Trophoblast cell (in vitro differentiated cells and primary cell): ENCODE measurements at places on chromosomes 1 and 21.

- H3K27ac ChIP-seq = no peak overlapping the region
- H3K27me3 ChIP-seq = no peaks in the 10 kb centered on the region
- no peak for DNase-seq
Measured at GRCh38 chr1:22309572-22309971, 142.1 kb upstream of the ZBTB40 start.

DNA sequence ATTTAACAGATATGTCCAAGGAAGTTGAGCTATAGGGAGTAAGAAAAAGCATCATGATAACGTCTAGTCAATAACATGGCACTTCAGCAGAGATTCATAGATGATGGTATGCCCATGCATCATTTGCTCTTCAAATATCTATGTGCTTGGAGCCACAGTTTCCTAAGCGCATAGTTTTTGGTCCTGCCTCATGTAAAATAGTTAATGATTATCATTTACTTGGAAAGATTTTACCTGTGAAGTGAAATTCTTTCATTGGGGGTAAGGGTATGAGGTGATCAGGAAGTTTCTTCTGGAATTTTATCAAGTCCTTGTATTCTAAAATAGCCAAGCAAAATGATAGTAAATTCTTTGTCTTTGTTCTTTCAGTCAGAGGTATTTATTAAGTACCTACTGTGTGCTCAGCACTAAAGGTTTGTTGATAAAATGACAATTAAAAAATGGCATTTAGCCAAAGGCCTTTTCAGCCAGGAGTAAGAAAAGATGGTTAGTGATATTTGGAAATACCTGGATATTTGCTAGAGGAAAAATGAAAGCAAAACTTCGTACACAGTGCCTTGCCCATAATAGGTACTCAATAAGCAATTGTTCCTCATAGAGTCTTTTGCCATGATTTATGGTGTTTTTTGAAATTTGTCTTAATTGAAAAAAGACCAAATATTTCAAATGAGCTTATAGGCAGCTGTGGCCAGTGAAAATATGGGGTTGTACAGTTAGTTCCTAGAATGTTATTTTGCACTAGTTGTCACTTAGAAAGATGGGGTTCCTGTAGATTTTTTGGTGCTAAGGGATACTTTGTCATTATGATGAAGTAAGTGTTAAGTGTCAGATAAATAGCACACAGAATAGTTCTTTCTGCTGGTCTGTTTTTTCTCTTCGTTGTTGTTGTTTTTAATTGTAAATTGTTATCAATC lies 13.1 kb downstream of the PDIK1L start:
- no peaks in the 10 kb centered on the region for H3K27me3 ChIP-seq
- no peak overlapping the region for H3K4me3 ChIP-seq
- no peak overlapping the region for H3K27ac ChIP-seq
- H3K4me1 ChIP-seq = no peaks in the 10 kb centered on the region
- no peaks in the 10 kb centered on the region for H3K36me3 ChIP-seq

GRCh38 chr21:42117967-42118780 lies 47.1 kb downstream of the UMODL1 start:
- no peaks in the 10 kb centered on the region for H3K36me3 ChIP-seq
- H3K27ac ChIP-seq = no peak overlapping the region
- DNase-seq = no peak
- no peaks in the 10 kb centered on the region for H3K27me3 ChIP-seq

GRCh38 chr1:224666913-224667312 lies 50.8 kb downstream of the CNIH3 start:
- no peaks in the 10 kb centered on the region for H3K36me3 ChIP-seq
- H3K4me3 ChIP-seq = no peak overlapping the region
- no peak overlapping the region for H3K27ac ChIP-seq
- no peak for DNase-seq
- no peaks in the 10 kb centered on the region for H3K4me1 ChIP-seq

DNA sequence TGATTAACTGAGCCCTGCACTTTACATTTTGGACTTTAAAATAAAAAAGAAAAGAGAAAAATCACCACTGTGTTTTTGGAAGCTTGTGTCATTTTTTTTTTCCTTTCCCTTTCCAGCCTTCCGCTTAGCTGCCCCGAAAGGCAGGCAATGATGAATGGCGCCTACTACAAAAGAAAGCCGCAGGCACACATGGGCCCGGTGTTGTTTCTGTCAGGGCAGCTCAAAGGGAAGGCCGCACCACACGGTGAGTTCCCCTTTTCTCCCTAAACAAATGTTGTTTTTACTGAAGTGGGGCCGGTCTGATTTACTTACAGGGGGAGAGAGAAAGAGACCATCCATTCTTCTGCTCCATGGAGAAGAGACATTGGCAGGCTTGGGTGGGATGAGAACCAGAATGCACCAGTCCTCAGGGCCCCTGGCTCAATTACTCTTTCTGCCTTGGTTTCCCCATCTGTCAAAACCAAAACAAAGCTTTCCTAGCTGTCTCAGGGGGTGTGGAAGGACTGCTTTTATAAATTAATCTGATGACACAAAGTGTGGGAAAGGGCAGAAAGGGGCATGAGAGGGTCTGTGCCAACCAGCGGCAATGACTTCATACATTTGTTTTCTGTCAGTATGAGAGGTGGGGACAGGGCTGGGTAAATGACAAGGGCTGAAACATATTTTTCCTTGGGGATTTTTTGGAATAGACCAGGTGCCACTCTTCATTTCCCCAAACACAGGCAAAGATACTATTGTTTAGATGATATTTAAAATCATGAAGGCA lies 91.4 kb upstream of the PLXNA2 start:
- no peaks in the 10 kb centered on the region for H3K27me3 ChIP-seq
- no peak for DNase-seq
- H3K4me1 ChIP-seq = no peaks in the 10 kb centered on the region
- H3K27ac ChIP-seq = no peak overlapping the region
- no peaks in the 10 kb centered on the region for H3K36me3 ChIP-seq
- H3K4me3 ChIP-seq = no peak overlapping the region

DNA sequence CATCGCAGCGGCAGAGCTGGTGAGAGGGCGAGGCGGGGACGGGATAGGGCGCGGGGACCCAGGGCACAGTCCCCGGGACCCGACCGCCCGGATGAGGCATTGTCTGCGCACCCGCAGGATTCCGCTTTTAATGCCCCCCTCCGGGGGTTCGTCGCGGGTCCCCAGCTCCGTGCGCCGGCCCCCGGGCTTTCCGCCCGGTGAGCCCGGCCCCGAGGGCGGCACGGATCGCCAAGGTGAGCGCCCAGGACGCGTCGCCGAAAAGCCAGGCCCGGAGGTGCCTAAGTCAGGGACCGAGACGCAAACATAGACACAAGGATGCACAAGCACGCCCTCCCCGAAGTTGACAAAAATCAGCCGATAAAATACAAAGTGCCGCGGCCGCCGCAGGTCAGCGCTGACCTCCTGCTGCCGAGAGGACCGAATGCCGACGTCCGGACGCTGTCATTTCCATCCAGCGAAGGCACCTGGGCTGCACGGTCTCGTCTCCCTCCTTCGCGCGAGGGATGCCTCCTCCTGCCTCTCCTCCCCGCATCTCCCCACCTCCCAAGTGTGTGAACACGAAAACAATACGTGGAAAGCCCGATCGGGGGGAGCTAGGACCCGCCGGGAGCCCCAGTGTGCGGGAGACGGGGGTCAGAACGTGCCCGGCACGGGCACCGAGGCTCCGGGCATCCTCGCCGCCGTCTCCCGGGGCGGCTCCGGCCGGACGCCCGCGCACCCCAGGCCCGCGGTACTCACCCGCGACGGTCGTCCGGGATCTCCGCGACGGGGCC lies 101.1 kb upstream of the SOD1 start:
- peak overlapping the region; percentile 86 for H3K4me3 ChIP-seq
- peak overlapping the region; percentile 23 for H3K27ac ChIP-seq
- H3K27me3 ChIP-seq = no peaks in the 10 kb centered on the region
- H3K4me1 ChIP-seq = peaks cover 23% of the 10 kb centered on the region
- no peaks in the 10 kb centered on the region for H3K36me3 ChIP-seq

DNA sequence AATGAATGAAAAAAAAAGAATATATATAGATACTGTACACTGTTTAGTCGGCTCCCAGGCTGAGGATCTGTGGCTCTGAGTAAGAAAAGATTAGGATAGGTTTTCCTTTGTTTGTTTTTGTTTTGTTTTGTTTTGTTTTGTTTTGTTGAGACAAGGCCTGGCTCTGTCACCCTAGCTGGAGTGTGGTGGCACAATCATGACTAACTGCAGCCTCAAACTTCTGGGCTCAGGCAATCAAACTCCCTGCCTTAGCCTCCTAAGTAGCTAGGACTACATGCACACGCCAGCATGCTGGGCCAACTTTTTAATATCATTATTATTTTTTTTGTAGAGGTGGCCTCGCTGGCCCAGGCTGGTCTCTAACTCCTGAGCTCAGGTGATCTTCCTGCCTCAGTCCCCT lies 87.9 kb upstream of the PTBP2 start:
- no peak for DNase-seq
- H3K27me3 ChIP-seq = no peaks in the 10 kb centered on the region
- H3K4me1 ChIP-seq = no peaks in the 10 kb centered on the region
- H3K4me3 ChIP-seq = no peak overlapping the region
- no peaks in the 10 kb centered on the region for H3K36me3 ChIP-seq

- H3K27me3 ChIP-seq = no peaks in the 10 kb centered on the region
- no peaks in the 10 kb centered on the region for H3K4me1 ChIP-seq
- H3K27ac ChIP-seq = no peak overlapping the region
- H3K4me3 ChIP-seq = no peak overlapping the region
- peaks cover 68% of the 10 kb centered on the region for H3K36me3 ChIP-seq
- no peak for DNase-seq
Measured at GRCh38 chr1:26945728-26946127, 14.5 kb downstream of the KDF1 start.

GRCh38 chr1:151832318-151832980 lies 847 bp upstream of the RORC start:
- no peak overlapping the region for H3K4me3 ChIP-seq
- H3K27ac ChIP-seq = no peak overlapping the region
- no peaks in the 10 kb centered on the region for H3K27me3 ChIP-seq
- H3K4me1 ChIP-seq = peaks cover 5% of the 10 kb centered on the region
- no peak for DNase-seq
- no peaks in the 10 kb centered on the region for H3K36me3 ChIP-seq

GRCh38 chr1:221663321-221663720 lies 78.6 kb downstream of the DUSP10 start:
- no peak overlapping the region for H3K4me3 ChIP-seq
- H3K27me3 ChIP-seq = no peaks in the 10 kb centered on the region
- no peak overlapping the region for H3K27ac ChIP-seq
- no peaks in the 10 kb centered on the region for H3K36me3 ChIP-seq
- no peak for DNase-seq
- no peaks in the 10 kb centered on the region for H3K4me1 ChIP-seq

GRCh38 chr1:170375082-170375723 lies 156.8 kb upstream of the GORAB start:
- H3K4me1 ChIP-seq = no peaks in the 10 kb centered on the region
- H3K27ac ChIP-seq = no peak overlapping the region
- H3K36me3 ChIP-seq = no peaks in the 10 kb centered on the region
- no peak for DNase-seq
- no peak overlapping the region for H3K4me3 ChIP-seq

DNA sequence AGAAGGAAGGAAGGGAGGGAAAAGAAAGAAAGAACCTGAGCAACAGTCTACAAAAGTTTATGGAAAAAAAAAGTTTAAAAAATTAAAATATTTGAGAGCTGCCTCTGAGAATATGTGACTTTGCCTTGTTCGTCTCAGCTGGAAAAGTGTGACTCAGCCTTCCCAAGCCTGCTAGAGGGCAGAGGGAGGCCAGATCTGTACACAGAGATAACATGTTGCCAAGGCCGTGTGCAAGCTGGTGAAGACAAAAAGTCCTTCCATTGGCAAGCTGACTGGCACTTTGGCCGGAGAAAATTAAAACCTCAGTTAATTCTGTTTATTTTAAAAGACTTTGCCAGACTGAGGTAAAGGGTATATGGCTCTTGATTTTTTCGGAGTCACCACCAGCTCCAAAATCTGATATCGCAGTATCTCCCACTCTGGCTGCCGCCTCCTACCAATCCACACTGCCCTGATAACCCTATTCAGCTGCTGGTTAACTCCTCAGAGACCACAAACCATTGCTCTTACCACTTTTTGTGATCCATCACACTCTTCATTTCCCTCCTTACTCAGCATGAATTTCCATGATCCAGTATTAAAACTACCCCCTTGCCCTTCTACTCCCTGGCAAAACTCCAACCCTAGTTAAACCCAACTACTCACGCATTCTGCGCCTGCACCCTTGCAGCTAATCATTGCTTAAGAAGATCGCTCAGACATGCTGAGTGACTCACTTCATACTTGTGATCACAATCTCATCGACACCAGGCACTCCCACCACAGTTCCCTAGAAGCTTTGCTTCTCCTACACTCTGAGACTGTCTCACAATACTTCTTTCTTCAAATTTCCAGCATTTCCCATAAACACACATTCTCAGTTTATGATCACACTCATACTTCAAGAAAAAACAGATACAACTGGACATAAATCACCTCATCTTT lies 5.7 kb upstream of the PPP1R15B start:
- H3K4me3 ChIP-seq = no peak overlapping the region
- H3K27me3 ChIP-seq = no peaks in the 10 kb centered on the region
- H3K36me3 ChIP-seq = peaks cover 2% of the 10 kb centered on the region
- peak; percentile 95 for DNase-seq
- H3K27ac ChIP-seq = peak overlapping the region; percentile 89
- H3K4me1 ChIP-seq = peaks cover 20% of the 10 kb centered on the region

DNA sequence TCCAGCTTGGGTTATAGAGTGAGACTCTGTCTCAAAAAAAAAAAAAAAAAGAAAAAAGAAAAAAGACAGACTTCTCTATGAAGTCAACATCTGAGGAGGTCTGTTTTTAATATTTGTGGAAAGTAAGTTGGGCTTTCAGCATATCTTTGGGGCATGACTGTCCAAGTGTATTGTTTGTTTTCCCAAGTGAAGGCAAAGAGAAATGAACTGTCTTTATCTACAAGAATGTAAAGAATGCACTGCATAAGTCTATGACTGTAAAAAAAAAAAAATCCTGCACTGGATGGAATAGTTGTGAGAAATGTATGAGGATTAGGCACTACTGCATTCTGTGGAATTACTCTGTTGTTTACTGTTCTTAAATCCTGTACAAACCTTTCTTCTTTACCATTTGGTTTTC lies 45.6 kb upstream of the TMEM61 start:
- H3K27me3 ChIP-seq = no peaks in the 10 kb centered on the region
- no peak for DNase-seq
- no peaks in the 10 kb centered on the region for H3K36me3 ChIP-seq
- H3K4me3 ChIP-seq = no peak overlapping the region

- no peak overlapping the region for H3K27ac ChIP-seq
- no peak for DNase-seq
- H3K36me3 ChIP-seq = no peaks in the 10 kb centered on the region
- H3K27me3 ChIP-seq = peaks cover 2% of the 10 kb centered on the region
- no peak overlapping the region for H3K4me3 ChIP-seq
Measured at GRCh38 chr1:41572224-41572623, 87.7 kb upstream of the EDN2 start.

GRCh38 chr1:61247881-61248752 lies 165.8 kb downstream of the NFIA start:
- H3K27ac ChIP-seq = no peak overlapping the region
- no peak overlapping the region for H3K4me3 ChIP-seq
- H3K27me3 ChIP-seq = no peaks in the 10 kb centered on the region
- H3K4me1 ChIP-seq = no peaks in the 10 kb centered on the region
